Right lobe of liver (tissue), 6 donors: ENCODE measurements at places on chromosomes 7 and 10. TPM values are rescaled to one million over a fixed set of nuclear protein-coding genes. Genes with fewer than 3 reads are reported as not detected.
A peak's percentile ranks its signal among the peaks of the same experiment; 100 is the strongest.

DNA sequence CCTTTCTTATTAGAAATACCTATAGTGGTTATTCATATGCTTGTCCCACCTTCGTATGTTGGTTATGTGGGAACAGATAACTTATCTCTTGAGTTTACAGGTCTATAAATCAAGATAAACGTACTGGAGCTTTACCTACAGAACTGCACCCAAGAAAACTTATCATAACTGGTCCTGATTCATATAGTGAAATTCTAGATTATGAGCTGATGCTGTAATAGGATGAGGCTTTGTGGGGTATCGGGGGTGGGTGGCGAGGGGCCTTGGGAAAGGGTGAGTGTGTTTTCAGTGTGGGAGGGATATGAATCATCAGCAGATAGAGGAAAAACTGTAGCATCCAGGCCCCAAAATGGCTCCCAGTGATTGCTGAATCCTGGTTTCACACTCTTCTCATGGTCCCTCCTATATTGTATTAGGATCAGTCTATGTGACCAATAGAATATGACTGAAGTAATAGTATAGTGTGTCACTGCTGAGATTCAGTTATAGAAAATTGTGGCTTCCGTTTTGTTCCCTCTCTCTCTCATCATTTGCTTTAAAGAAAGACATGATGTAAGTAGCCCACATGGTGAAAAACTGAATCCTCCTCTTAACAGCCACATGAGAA is 706.8 kb upstream of the LRRTM3 start:
- no peak overlapping the region for H3K27ac ChIP-seq
- no peaks in the 10 kb centered on the region for H3K4me1 ChIP-seq
- H3K36me3 ChIP-seq, result no peaks in the 10 kb centered on the region

GRCh38 chr7:84490661-84491060 is 296.1 kb upstream of the SEMA3A start:
- DNase-seq, result no peak
- H3K4me3 ChIP-seq, result no peak overlapping the region
- no peaks in the 10 kb centered on the region for H3K36me3 ChIP-seq
- H3K4me1 ChIP-seq, result no peaks in the 10 kb centered on the region

GRCh38 chr10:103540722-103541121 is 47.2 kb downstream of the NEURL1 start:
- DNase-seq, result no peak
- H3K4me1 ChIP-seq, result peaks cover 17% of the 10 kb centered on the region
- no peak overlapping the region for H3K27ac ChIP-seq
- no peak overlapping the region for H3K4me3 ChIP-seq
- no peaks in the 10 kb centered on the region for H3K36me3 ChIP-seq
- no peaks in the 10 kb centered on the region for H3K27me3 ChIP-seq

GRCh38 chr10:31075434-31075833 is 43.8 kb upstream of the ZNF438 start:
- no peak overlapping the region for H3K4me3 ChIP-seq
- H3K27me3 ChIP-seq, result no peaks in the 10 kb centered on the region
- H3K36me3 ChIP-seq, result no peaks in the 10 kb centered on the region

GRCh38 chr10:62018131-62018911 is 116.8 kb downstream of the ARID5B start:
- H3K27me3 ChIP-seq, result no peaks in the 10 kb centered on the region
- no peaks in the 10 kb centered on the region for H3K36me3 ChIP-seq
- DNase-seq, result no peak
- H3K4me1 ChIP-seq, result peaks cover 30% of the 10 kb centered on the region

The DENND2A gene
- 1.4 TPM for total RNA-seq

DNA sequence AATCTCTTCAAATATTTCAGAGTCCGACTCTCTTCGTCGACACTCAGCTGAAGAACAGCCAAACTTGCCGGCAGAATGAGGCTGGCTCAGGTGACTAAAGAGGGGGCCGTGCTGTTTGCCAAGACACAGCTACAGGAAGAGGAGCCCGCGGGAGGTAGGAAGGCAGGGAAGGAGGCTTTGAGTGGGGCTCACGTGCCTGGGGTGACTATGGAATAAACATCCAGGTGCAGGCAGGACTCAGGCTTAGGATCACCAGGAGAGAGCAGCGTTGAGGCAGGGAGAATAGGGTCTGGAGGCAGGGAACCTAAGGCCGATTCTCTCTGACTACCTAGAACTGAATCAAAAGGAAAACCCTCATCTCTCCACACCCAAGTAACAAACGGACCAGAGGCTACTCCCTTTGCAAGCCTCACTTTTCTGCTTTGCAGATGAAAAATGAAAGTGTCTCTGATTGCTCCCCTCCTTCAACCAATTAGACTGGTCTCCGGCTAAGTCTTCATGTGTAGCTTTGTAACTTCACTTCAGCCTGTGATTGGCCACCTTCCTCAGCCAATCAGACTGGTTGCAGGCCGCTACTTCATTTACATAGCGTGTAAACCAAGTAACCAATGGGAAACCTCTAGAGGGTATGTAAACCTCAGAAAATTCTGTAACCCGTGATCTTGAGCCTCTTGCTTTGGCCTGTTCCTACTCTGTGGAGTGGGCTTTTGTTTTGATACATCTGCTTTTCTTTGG is 19.7 kb upstream of the BNIP3 start:
- no peaks in the 10 kb centered on the region for H3K36me3 ChIP-seq
- H3K27ac ChIP-seq, result no peak overlapping the region
- H3K4me1 ChIP-seq, result no peaks in the 10 kb centered on the region

The ASIC3 gene
- 1.2 TPM for total RNA-seq

DNA sequence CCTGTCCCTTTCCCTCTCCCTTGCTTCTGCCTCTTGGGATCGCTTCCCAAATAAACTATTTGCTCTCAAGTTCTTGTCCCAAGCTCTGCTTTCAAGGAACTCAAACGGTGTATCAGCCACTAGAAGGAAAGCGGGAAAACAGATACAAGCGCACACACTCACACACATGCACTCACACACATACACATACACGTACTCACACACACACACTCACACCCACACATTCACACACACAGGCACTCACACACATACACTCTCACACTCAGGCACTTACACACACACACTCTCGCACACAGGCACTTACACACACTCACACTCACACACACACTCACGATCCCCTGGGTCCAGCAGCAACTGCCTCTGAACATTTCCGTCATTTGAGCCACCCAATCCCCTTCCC is 121.9 kb downstream of the RAB11FIP2 start:
- H3K27me3 ChIP-seq, result no peaks in the 10 kb centered on the region
- no peaks in the 10 kb centered on the region for H3K4me1 ChIP-seq
- no peak overlapping the region for H3K27ac ChIP-seq
- DNase-seq, result no peak
- H3K36me3 ChIP-seq, result no peaks in the 10 kb centered on the region

DNA sequence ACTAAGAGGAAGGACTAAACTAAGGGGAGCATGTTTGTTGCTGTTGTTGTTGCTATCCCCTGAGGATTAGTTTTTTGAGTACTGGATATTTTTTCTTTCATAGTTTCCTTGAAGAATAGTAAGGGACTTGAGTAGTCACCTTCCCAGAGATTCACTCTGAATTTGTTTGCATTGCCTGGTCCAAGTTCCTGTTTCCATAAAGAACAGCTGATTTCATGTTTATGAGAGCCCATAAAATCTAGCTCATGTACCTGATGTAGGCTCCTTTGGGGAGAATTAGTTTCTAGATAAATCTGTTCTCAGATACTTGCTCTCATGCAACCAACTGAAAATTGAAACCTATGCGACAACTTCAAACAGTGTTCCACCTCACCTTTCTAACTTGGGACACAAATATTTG is 464.4 kb upstream of the MBL2 start:
- H3K27me3 ChIP-seq, result no peaks in the 10 kb centered on the region
- no peaks in the 10 kb centered on the region for H3K4me1 ChIP-seq
- no peak overlapping the region for H3K27ac ChIP-seq

The LRRD1 gene
- not detected for total RNA-seq

- no peaks in the 10 kb centered on the region for H3K36me3 ChIP-seq
- no peak overlapping the region for H3K27ac ChIP-seq
- no peak for DNase-seq
- peak overlapping the region; percentile 30 for H3K4me3 ChIP-seq
- H3K4me1 ChIP-seq, result no peaks in the 10 kb centered on the region
Measured at GRCh38 chr7:121873289-121874194, 581 bp downstream of the PTPRZ1 start.

The KLF14 gene
- not detected for total RNA-seq

- DNase-seq, result no peak
- H3K27me3 ChIP-seq, result no peaks in the 10 kb centered on the region
- H3K4me1 ChIP-seq, result no peaks in the 10 kb centered on the region
- H3K27ac ChIP-seq, result no peak overlapping the region
Measured at GRCh38 chr10:121378251-121378801, 219.9 kb downstream of the FGFR2 start.

The MLXIPL gene
- total RNA-seq, result 53.5 TPM

The SPDYE8 gene
- total RNA-seq, result not detected

DNA sequence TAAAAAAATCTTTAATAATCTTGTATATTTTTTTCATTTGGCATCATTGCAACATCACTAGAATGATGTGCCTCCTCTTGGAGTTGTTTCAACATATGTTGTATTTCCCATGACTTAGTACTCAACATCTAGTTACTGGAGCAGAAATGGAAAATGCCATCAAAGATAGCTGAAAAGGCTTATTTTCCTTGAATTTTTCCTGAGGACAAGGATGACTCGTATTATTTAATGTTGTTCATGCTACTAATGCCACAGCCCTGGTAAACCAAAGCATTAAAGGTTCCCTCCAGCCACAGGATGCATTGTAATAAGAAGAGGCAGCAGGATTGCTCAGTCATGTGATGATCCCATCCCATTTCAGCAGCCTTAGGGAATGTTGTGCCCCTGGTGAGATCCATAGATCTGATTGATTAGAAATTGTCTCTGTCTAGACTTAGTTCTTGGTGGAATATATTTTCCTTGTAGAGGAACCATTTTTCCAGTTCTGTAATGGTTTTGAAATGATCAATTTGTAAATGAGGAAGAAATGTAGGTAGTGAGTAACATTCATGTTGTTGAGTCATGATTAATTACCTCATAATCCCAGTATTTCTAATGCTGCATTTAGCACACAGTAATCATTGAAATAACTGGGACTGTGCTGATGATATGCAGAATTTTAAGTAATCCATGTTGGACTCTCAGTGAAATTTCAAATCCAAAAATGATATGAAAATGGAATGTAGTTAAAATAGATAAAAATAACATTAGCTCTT is 91.3 kb upstream of the SMIM30 start:
- H3K4me3 ChIP-seq, result no peak overlapping the region
- no peaks in the 10 kb centered on the region for H3K36me3 ChIP-seq
- DNase-seq, result no peak
- H3K4me1 ChIP-seq, result no peaks in the 10 kb centered on the region
- H3K27me3 ChIP-seq, result no peaks in the 10 kb centered on the region
- H3K27ac ChIP-seq, result no peak overlapping the region

DNA sequence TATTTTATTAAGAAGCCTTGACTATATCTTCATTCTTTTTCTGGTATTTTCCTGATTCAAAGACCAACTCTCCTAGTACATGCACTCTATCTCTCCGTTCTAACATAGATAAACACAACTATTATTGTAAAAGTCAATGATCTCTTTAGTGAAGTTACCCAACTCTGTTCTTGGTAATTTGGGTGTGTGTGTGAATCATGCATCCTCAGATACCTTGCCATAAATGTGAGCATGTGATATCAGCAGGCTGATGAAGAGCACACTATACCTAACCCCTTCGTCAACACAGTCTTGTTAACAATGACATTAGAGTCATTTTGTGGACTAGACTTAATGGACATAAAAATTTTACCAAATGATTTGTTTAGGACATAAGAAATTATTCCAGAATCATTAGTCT is 1122.1 kb downstream of the XPNPEP1 start:
- H3K36me3 ChIP-seq, result no peaks in the 10 kb centered on the region
- no peak for DNase-seq
- no peak overlapping the region for H3K4me3 ChIP-seq
- no peaks in the 10 kb centered on the region for H3K27me3 ChIP-seq

The EN2 gene
- total RNA-seq, result not detected

The ITGB8 gene
- total RNA-seq, result 0.53 TPM

The TMEM176A gene
- 697 TPM for total RNA-seq

DNA sequence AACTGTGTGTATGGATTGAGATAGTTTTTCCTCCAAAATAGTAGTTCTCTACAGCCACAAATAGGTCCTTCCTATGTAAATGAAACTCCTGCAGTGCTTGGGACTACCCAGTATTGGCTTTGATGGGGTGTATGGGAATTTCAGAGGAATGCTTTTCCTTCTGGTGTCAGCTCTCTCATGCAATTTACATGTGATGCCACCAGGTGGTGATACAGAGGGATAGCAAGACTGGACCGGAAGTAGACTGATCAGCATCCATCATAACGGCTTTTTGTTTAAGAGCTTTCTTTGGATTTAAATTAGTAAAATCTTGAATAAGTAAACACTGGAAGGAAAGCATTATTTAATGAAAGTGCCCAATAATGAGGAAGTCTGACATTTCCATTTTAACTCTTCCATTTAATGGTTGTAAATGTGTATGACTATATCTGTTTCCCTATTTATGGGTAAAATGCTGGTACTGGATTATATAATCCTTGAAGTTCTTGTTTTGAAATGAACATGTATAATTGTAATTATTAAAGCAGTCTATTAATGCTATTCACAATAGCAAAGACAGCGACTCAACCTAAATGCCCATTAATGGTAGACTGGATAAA is 22.7 kb downstream of the DYNC1I1 start:
- no peak overlapping the region for H3K27ac ChIP-seq
- H3K36me3 ChIP-seq, result no peaks in the 10 kb centered on the region
- DNase-seq, result no peak
- H3K4me3 ChIP-seq, result no peak overlapping the region
- H3K4me1 ChIP-seq, result no peaks in the 10 kb centered on the region

DNA sequence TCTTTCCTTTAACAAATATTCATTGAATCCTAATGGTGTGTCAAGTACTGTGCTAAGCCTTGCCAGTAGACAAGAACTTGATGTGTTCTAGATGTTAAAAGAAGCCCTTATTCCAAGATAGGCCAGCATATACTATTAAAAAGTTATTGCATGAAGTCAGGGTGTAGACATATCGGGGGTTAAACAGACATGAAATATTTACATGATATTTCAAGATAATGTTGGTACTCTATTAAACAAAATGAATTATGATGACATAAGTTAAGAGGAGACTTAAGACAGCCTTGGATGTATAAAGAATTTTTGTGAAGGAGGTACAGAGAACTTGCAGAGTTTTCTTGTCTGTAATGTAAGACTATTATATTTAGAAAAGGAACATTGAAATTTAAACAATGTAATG is 44.8 kb downstream of the HDAC9 start:
- no peaks in the 10 kb centered on the region for H3K36me3 ChIP-seq
- H3K4me1 ChIP-seq, result no peaks in the 10 kb centered on the region
- DNase-seq, result no peak
- H3K27me3 ChIP-seq, result no peaks in the 10 kb centered on the region
